NCI-H1930 (cell line): ENCODE measurements at places on chromosomes 1 and 21.

DNA sequence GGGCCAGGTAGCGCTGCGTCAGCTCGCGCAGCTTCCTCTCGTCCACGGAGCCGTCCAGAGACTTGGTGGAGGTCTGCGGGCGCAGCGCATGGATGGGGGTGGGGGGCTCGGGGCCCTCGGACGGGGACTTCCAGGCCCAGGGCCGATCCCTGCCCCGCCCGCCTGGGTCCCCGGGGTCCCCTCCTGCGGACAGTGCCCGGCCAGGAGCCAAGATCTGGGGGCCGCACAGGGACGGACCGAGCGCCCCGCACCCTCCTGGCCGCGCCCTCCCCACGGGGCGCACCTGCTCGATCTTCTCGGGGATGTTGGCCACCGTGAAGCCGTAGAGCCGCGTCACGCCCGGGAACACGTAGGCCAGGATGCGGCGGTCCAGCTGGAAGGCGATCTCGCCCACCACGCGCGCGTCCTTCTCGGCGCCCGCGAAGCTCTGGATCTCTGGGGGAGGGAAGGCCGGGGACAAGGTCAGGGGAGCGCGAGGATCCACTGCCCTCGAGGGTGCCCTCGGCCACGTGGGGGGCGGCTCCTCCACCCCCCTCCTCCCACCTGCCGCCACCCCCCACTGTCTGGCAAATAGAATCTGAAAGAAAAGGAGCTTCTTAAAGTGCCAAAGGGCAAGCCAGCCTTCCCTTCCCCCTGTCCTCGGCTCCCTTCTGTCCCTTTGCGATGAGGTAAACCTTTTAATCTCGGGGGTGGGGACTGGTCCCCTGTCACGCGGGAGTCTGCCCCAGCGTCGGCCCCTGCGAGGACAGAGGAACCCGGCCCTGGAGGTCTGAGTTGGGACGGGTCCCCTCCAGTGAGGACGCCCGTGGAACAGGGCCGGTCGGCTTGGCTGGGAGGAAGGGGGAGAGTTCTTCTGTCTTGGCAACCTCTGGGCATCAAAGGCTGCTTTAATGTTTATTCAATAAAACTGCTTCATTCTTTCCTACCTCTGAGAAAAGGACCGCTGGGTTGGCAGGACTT, 6.5 kb upstream of the FTCD start:
- no peak for DNase-seq

- no peak for DNase-seq
These were observed 1.6 kb downstream of the ADAM15 start for GRCh38 chr1:155052439-155053395.

GRCh38 chr1:198619375-198620140, 19.3 kb upstream of the PTPRC start:
- no peak for DNase-seq

- no peak for DNase-seq
These were observed 41.2 kb downstream of the SPAG17 start for GRCh38 chr1:118143831-118144230.

DNA sequence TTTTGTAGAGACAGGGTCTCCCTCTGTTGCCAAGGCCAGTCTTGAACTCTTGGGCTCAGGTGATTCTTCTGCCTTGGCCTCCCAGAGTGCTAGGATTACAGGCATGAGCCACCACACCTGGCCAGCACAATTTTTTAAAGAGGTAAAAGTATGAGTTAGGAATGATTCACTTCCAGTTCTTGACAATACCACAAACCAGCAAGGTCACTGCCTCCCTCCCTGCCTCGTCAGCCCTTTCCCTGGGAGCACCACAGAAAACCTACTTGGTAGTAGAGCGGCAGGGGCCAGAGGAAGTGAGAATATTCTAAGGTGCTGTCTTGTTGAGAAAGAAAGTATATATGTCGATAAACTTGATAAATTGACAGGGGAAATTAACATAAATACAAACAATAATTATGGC, 10.8 kb upstream of the CDA start:
- no peak for DNase-seq

GRCh38 chr1:53572065-53572814, 113.0 kb downstream of the DMRTB1 start:
- no peak for DNase-seq

DNA sequence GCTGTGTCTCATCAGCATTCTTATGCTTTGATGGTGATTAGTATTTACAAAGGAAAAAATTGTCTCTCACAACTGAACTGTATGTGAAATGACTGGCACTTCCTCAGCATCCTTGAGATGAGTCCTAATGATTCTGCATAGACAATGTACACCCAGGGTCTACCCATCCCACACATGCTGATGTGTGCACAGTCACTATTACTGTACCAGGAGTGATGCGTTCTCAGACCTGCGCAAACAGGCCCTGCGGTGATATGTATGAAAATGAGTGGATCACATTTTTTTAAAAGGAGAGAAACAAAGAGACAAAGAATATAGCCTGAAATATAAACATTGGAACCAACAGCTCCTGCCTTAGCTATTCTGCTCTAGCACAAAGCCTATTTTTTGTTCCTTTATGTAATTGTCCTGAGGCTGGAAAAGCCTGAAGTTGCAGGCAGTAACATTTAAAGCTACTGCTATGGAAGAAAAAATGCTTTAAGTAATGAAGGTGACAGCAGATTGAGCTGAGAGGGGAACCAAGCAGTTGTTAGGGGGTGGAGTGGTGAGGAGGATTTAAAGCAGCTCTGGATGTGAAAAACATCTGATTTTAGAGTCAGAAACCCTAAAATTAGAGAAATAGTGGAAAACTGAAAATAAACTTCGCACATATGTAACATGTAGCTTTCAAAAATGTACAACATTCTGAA, 5.5 kb downstream of the RCAN1 start:
- no peak for DNase-seq

- DNase-seq: no peak
These were observed 353.3 kb downstream of the PBX1 start for GRCh38 chr1:164912290-164912689.

GRCh38 chr1:210456731-210457255, 128.1 kb downstream of the HHAT start:
- no peak for DNase-seq

DNA sequence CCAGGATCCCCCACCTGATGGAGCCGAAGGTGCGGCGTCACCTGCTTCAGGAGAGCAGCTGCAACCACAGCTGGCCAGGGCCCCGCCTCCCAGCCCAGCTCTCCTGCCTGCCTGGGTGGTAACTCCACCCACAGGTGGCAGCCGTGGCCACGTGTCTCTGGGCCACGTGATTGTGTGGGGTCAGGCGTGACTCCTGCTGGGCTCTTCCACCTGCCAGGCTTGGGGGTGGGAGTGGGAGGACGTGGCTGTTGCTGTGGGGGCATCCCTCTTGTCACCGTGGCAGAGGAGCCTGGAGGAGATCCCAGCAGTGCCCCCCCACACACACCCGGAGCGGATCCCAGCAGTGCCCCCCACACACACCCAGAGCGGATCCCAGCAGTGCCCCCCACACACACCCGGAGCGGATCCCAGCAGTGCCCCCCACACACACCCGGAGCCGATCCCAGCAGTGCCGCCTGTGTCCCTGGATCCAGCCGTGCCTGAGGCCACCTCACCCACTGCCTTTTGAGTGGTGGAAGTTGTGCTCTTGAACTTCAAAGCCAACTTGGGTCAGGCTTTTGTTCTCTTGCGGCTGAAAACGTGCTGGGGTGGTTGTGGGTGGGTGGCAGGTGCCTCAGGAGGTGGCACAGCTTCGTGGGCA, 32.2 kb downstream of the POFUT2 start:
- no peak for DNase-seq

GRCh38 chr1:98292994-98293393, 368.5 kb upstream of the SNX7 start:
- no peak for DNase-seq

DNA sequence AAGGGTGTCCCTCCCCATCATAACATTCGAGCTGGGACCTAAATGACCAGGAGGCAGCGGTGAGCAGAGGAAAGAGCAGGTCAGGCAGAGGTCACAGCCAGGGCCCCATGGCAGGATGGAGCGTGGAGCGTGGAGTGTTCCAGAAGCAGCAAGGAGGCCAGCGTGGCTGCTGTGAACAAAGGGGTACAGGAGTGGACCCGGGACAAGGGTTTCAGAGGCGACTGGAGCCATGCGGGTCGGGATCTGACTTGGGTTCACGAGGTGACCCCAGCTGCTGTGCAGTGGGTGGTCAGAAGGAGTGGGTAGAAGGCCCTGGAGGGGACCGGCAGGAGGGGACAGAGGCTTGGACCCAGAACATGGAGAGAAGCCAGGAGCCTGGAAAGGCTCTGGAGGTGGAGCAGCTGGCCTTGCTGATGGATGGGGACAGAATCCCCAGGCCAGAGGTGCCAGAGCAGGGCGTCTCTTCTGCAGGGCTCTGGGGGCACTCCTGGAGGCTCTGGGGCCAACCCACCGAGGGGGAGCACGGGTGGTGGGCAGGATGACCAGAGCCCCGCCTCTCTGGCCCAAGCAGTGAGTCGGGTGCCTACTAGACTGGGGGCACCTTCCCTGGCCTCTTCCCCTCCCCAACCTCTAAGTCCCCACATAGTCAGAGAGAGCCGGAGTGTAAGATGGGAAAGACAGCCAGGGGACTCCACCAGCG, 2.3 kb downstream of the CHD5 start:
- DNase-seq: no peak

- no peak for DNase-seq
These were observed 7.8 kb upstream of the ELK4 start for GRCh38 chr1:205639567-205639966.

- DNase-seq: no peak
These were observed 775 bp upstream of the EFCAB14 start for GRCh38 chr1:46719689-46720088.

GRCh38 chr1:225921734-225922709, 2.0 kb downstream of the PYCR2 start:
- no peak for DNase-seq

DNA sequence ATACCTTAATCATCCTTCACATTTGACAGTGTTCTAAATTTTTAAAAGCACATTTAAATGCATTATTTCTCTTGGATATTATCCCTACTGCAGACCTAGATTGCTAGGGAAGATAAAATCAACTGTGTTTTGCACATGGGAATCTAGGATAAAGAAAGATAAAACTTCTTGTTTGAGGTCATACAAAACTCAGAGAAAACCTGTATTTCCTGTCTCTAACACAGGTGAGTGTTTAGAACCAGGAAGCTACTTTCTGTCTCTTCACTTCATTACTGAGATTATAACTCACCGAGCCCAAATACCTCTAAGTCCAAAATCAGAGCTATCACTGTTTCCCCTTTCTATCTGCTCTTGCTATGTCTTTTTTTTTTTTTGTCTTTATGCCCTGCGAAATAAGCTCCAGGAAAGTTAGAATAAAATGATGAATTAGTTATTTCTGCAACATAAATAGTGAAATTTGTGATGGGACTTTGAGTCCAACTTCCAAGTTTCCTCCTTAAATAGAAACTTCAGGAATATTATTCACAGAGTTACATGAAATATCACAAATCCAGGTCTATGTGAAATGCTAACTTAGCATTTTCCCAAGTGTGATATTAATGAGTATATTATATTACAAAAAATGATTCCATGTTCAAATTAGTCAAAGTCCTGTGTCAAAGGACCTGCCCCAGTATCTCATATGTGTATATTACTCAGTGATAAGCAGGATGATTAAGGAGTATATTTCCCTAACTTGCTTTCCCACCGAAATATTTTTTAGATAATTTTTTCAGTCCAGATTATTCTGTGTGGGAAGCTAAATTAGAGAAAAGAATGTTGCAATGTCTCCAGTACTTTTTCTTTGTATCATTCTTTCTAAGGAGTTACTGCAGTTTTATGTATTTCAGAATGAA, 226.4 kb downstream of the PLA2G4A start:
- DNase-seq: no peak

- no peak for DNase-seq
These were observed 164.0 kb upstream of the UBE2U start for GRCh38 chr1:64039390-64039926.

DNA sequence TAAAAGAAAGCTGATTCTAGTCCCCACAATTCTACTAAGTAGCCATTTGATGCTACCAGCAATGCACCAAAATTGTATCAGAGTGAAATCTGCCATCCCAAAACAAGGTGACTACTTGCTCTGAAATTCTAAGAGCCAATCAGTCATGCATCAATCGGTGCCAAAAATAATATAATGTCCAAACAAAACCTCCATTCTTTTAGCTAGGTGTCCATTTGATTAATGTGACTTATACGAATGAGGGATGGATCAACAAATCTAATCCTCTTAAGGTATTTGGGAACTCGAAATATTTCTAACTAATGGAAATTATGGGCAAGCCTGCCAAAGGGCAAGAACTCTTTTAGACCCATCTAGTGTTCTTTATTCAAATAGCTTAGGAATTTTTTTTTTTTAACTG, 66.4 kb upstream of the NEK2 start:
- DNase-seq: no peak
